ENCODE measurements at places on chromosomes 11 and 22. TPM values are rescaled to one million over a fixed set of nuclear protein-coding genes. Genes with fewer than 3 reads are reported as not detected.

GRCh38 chr22:45889539-45890350, 87.2 kb downstream of the WNT7B start:
- peak; percentile 37 for DNase-seq

GRCh38 chr11:3106736-3107524, 49.7 kb upstream of the CARS1 start:
- DNase-seq, result peak; percentile 29

- no peak for DNase-seq
Measured at GRCh38 chr11:86099874-86100273, 31.0 kb upstream of the PICALM start.

DNA sequence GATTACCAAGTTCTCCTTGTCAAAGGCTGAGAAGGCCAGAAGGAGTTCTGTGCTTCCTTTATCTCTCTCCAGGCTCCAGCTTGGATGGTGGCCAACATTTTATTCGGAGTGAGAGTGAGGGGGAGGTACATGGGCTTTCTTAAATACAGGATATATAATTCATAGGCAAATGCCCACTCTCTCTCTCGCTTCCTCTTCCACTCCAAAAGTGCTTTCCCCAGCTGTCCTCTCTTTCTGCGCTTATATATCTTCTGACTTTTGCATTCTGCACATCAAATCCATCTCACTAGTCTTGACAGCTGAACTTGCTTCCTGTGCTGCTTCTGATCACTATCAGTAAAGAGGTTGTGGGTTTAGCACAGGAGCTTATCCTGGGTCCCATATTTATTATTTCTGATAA, 125.4 kb upstream of the ARHGAP20 start:
- no peak for DNase-seq

CREBZF gene
- 39.6 TPM for total RNA-seq
